Stimulated activated CD4-positive, alpha-beta T cell treated with anti-CD3 and anti-CD28 coated beads, TNF-alpha, amount 100 ng/mL, for 4 hours (primary cell): ENCODE measurements at places on chromosomes 2 and 18.

DNA sequence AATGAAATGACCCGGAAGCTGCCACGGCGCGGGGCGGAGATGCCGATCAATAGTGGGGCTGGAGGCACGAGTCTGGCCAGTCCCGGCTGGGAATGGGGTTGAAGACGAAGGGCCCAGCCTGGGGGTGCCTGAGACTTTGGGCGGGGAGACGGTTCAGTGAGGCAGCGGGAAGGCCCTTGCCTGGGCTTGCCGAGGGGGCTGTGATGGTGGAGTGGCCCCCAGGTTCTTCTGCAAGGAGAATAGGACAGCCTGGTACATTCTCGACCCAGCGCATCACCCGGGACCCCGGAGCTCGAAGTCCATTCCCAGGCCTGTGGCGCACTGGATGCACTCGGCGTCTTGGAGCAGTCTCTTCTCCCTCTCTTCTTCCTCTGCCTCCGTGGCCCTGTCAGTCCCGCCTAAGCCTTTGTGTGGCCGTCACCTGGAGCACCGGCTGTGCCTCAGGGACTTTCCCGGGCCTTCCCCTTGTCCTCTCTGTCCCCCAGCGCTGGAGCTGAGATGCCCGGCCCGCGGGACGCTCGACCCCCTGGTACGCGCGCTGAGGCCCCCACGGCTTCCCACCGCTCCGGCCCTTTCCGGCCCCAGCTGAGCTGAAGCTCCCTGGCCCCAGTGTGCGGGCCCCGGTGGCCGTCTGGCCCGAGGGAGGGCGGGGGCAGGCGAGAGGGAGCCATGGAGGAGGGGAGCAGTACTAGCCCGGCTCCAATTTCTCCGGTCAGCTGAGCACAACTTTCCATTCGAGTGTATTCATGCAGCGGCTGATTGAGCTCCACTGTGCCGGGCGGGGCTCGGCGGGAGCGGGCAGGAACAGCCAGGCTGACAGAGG, 8.0 kb downstream of the SIX3 start:
- DNase-seq: no peak

DNA sequence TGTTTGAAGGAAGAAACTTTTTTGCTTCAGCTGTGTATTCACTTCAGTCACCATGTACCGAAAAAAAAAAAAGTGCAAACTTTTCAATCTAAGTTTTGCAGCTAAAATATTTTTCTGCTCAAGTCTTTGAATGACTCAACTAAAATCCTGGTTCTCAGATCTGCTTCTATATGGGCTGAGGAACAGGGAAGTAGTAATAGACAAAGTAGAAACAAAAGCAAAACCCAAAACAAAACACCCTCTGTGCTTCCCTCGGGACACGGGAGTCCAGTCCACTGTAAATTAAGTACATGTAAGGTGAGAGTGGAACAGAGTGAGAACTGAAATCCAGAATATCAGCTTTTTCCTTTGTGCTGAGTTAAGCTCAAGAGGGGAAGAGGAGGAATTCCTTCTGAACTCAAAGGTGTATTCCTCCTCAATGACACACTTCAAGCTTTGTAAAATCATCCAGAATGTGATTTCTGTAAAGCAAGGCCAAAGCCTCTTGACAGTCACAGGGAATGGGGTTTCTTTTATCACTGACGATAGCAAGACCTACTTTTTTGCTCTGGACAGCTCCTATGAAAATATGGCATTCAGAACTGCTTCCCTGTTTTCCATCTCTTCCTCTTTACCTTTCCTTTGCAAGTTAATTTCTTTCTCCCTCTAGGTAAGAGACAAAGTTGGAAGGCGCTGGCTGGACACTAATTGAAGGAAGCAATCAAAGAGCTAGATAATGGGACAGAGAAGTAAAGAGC, 433.5 kb upstream of the MMADHC start:
- DNase-seq: no peak

DNA sequence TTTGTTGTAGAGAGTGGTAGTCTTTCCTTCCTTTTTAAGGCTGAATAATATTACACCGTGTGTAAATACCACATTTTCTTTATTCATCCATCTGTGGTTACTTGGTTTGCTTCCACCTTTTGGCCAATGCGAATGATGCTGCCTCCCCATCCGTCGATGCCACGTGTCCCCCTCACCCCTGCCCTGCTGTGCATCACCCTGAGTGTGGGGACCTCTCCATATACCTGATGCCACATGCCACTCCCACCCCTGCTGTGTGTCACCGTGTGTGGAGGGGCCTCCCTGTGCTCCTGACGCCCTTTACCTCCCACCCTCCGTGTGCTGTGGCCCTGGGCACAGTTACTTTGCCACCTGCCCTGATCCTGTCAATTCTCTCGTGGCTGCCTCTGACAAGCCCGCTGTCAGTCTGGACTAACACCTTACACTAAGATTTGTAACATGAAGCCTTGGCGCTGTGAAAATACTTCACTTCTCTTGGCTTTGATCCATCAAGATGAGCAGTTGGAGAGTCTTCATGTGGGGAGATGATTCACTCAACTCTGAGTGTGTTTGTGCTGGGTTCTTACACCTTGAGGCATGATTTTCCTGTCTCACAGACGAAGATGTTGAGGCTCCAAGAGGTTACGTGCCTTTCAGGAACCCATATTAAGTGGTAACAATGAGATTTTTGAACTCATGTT, 234.0 kb downstream of the ZNF407 start:
- no peak for DNase-seq

GRCh38 chr2:11144077-11144737, 11.1 kb upstream of the SLC66A3 start:
- no peak for DNase-seq

DNA sequence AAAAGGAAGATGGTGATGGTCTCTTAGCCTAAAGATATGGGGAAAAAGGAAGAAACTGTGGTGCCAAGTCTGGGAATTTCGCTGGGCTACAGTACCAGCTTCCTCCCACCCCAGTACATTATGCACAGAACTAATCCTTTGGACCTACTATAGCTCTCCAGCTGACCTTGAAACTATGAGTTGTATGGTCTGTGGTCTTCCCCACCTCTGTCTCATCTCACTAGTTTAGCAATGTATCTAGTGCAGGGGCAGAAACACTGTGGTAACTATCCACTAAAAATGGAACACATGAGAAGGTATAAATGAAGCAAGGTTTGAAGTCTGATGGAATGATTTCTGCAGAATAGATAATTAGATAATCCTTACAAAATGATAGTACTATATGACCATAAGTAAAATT, 190.4 kb upstream of the CCDC150 start:
- DNase-seq: no peak

GRCh38 chr2:46983065-46983801, 67.6 kb upstream of the MCFD2 start:
- no peak for DNase-seq

- no peak for DNase-seq
Observed at GRCh38 chr2:174580951-174581350, 16.7 kb downstream of the WIPF1 start.
